ENCODE measurements at places on chromosomes 1 and 21.

DNA sequence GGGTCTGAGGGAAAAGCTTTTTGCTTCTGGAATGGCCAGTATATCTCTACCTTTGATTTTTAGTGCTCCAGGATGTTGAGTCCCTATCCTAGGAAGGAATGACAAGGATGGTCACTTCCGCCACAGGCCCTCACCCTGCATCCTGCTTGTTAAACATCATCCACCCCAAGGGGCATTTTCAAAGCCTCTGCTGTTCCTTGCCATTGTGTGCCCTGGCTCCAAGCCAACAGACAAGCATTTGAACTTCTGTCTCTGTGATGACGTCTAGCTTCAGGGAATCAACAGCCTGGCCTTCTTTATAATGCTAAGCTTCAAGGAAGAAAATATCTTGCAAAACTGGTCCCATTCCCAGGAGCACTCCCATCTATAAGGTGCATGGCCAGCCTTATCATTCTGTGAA, 12.3 kb upstream of the JAM2 start:
- no peak for DNase-seq

GRCh38 chr1:76162254-76162653, 87.7 kb downstream of the ST6GALNAC3 start:
- DNase-seq: no peak

- no peak for DNase-seq
These were observed 680.3 kb downstream of the PLA2G4A start for GRCh38 chr1:187509091-187509490.

DNA sequence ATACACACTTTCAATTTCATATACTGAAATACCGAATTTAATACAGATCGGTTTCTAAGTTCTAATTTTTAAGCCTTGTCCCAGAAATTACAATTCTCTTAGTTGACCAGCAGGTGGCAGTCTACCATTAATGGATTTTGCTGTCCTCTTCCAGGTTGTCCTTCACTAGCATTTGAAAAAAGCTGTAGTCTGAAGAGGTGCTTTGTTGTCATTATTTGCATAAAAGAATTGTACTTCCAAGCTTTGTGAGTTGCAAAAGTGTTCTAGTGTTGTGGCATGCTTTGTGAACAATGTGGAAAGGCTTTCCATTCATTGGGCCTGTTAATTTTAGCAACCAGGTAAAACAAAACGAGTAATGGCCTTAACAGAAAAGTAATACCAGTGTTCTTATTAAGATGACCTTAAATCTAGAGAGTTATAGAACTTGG, 193.6 kb downstream of the RPS6KC1 start:
- no peak for DNase-seq

DNA sequence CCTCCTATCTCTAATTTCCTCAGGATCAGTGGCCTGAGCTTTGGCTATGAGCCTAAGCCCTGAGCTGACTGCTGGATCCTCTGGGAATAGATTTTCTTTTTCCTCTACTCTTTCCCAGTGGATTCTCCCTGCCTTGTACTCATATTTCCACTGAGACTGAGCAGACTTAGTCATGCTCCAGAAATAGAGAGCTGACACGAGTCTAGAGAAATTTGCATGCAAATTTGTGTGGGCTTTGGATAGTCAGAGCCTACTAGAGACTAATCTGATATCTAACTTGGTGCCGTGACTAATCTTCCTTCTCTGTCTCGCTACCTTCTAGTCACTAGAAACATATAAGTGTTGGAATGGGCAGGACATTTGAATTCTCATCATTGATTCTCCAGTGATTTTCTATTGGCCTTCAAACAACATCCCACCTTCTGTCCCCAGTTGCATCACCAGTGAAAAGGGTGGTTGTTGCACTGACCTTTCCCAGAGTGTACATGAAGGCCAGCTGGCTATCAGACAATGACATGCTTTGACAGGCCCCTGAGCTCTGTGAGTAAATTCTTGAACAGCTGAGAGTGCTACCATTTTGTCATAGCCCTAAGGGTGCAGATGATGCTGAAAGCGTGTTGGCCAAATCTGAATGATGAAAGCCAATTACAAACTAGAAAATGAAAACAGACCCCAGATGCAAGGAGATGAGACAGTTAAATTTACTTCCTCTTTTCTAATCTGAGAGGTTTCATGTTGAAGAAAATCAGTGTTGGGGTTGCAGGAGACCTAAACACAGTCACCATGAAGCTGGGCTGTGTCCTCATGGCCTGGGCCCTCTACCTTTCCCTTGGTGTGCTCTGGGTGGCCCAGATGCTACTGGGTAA, at the start of gene FCRLA:
Gene FCRLA, plus strand, starts transcription at position 748 of the 866 bp plus-strand sequence. Its CDS starts 36 bp downstream, at position 784.
- no peak for DNase-seq

DNA sequence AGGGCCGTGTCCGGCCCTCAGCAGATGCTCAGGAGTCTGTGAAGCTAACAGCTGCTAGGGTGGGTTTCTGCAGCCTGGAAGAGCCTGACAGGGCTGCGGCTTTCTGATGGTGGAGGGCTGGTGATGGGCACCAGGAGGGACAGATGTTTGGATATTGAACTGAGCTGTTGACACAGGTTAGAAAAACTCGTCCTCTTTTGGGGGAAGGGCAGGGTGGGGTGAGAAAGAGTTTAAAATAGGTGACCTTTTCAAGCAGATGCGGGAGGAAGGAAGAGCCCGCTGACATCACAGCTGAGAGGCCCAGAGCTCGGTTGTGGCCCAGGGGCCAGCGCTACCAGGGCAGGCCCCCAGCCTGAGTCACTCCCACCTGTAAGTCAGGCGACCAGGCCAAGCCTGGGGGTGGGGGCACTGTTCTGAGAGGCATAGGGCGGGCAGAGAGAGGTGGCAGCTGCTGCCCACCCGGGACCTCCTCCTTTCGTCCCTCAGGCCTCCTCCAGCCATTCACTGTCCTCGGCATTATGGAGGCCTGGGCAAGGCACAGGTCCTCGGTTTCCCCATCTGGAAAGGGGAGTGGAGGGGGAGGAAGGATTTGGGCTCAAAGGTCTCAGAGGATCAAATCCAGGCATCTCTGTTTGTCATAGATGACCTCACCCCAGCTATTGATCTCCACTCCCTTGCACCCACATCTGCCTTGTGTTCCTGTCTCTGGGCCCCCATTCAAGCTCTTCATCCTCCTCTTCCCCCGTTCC, 32.3 kb upstream of the ID3 start:
- no peak for DNase-seq

- DNase-seq: no peak
These were observed 142.4 kb downstream of the ZP4 start for GRCh38 chr1:237748171-237748960.

- no peak for DNase-seq
These were observed 320 bp downstream of the C1orf174 start for GRCh38 chr1:3899754-3900149.

DNA sequence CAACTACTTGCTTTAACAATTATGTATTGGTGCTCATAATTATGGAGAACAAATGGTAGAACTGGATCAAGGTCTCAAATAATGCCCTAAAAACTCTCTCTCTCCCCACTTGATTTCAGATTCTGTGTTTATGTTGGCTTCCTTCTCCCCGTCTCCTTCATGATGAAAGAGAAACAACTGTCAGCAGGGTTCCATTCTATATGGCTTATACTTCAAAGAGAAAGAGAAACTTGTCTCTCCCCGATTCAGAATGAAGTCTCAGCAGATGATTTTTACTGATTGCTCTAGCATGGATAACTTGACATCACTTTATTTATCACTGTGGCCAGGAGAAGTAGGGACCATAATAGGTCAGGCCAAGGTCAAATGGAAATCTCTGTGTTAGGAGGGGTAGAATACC, 575.6 kb downstream of the AGBL4 start:
- no peak for DNase-seq

DNA sequence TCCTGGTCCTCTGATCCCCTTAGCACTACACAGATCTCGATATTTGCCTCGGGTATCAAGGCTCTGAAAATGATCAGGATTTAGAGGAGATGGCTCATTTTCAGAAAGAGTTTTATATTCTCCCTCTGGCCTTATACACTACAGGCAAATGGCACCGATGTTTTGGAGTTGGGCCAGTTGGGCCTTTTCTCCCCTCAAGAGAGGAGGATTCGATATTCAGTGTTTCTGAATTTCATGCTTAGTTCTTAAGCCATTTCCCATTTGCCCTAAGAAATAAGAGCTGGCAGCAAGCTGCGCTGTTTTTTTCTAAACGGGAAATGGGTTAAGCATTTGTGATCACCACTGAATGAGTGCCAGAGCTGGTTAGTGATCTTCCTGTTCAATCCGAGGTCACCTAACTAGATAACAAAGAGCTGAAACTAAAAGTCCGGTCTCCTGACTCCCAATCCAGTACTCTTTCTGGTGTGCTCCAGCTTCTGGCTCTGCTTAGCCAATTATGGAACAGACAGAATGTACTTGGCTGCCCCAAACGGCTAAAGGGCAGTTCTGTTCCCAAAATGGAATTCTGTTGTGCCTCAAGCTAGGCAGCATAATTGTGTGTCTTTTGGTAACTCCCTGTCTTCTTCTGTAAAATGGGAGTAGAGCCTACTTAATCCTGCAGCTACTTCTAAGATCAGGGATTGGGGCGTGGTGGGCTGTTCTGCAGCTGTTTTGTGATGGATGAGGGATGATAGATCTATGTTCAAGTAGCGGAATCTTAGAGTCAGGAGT, 1.2 kb upstream of the CPT2 start:
- no peak for DNase-seq

- DNase-seq: no peak
These were observed 106.4 kb downstream of the SIK1 start for GRCh38 chr21:43320526-43320925.

- DNase-seq: no peak
These were observed 390.4 kb downstream of the NTNG1 start for GRCh38 chr1:107531065-107531908.

DNA sequence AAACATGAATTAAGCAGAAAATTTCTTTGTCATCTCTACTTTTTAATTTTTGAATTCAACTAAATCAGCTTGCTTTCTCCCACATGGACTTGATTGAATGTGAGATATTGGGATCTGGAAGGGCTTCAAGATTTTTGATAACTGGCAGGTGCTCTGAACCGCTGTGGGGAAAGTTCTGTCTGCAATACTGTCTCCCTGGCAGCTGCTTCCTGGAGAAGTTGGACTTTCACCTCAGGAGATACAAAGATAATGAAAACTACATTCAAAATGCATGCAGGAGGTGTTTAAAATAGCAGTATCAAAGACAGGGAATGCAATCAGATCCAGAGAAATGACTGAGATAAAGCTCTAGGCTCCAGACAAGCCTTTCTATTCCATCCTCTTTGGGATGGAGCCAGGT, 338.3 kb downstream of the NEGR1 start:
- DNase-seq: no peak

DNA sequence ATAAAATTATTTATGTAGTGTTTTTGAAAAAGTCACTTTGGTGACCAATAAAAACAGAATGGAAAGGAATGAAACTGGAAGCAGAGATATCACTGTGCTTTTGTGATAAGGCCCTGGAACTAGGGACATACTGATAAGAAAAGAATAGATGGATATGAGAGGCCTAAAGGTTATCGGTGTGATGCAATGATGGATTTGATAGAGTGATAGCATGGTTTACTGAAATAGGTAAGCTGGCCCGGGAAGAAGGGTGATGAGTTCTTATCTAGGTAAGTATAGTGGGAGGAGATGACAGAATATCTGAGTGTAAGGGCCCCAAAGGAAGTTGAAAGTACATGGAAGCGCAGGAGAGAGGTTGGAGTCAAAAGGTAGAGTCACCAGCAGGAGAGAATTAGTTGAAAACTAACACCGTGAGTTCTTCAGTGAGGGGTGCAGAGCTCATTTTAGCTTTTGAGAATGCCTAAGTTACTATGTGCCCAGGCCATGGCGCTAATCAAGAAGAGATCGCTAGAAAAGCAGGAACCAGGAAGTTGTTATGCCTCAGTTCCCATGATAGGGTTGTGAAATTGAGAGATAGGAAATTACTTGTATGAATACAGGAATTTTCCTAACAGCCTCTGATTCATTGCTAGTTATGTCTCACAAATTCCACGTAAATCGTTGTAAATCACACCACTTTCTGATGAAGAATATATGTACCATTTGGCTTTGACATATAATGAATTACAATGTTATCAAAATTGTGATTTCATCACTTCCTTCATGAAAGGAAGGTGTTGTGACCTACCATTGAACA, 115.3 kb downstream of the PLA2G4A start:
- no peak for DNase-seq

GRCh38 chr21:35349376-35350080, 300.4 kb upstream of the RUNX1 start:
- DNase-seq: no peak

DNA sequence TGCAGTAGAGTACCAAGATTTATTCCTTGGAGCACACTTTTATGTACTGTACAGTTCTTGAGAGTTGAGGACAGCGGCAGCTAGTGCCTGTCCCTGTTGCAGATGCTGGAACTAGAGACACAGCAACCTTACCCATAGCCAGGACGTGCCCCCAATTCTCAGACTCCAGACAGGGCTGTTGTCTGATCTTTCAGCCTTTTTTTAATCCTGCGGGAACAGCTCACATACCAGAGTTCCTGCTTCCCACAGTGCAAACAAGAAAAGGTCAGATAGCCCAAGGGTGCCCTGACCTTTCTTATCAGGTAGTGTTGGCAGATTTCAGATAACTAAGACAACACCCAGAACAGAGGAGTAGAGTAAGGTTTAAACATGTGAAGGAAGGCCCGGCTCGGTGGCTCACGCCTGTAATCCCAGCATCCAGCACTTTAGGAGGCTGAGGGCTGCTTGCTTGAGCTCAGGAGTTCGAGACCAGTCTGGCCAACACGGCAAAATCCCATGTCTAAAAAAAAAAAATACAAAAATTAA, 78.5 kb downstream of the DOP1B start:
- DNase-seq: no peak

DNA sequence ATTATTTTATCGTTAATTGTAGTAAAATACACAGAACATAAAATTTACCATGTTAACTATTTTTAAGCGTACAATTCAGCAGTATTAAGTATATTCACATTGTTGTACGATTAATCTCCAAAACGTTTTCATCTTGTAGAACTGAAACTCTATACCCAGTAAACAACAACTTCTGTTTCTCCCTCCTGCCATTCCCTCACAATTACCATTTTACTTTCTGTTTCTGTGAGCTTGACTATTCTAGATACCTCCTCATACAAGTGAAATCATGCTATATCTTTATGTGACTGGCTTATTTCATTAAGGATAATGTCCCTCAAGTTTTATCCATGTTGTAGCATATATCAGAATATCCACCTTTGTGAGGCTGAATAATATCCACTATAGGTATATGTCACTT, 156.8 kb downstream of the ST6GALNAC3 start:
- no peak for DNase-seq

DNA sequence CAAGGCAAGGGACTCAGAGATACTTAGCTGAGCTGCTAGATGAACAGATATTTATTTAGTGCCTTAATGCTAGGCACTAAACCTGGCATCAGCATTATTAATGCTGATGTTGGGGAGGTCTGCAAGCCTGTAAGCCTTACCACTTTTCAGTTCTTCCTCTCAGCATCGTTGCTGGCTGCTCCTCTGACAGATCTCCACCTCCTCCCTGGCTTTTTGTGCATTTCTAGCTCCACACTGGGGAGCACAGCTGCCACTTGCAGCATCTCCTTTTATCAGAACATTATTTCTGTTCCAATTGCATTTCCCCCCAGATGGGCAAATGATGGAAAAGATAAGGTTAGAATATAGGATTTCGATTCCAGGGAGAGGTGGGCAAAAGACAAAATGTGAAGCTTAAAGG, 34.8 kb downstream of the CACNA1E start:
- no peak for DNase-seq

GRCh38 chr1:14572861-14573260, 25.6 kb upstream of the KAZN start:
- no peak for DNase-seq

- DNase-seq: no peak
These were observed 87.0 kb downstream of the DPYD start for GRCh38 chr1:97833881-97834280.

Data from activated CD8-positive, alpha-beta memory T cell treated with anti-CD3 and anti-CD28 coated beads for 48 hours (primary cell).